HuH-7.5 (cell line): ENCODE measurements at places on chromosomes 2 and 18.

DNA sequence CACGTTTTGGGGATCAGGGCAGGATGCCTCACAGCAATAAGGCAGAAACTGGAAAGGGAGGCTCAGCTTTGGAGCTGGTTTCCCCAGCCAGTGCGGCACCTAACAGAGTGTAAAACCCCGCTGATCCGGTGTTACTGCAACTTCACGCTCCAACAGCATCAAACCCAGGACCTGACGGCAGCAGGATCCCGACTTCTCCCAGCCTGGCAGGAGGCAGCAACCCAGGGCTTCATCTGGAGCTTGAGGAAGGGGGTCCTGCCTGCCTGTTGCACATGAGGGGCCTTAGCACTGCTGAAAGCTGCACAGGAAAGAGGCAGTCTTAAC lies 209.8 kb downstream of the MGAT5 start:
- DNase-seq, result no peak

GRCh38 chr18:55038162-55038561 lies 78.9 kb upstream of the CCDC68 start:
- no peak for DNase-seq

DNA sequence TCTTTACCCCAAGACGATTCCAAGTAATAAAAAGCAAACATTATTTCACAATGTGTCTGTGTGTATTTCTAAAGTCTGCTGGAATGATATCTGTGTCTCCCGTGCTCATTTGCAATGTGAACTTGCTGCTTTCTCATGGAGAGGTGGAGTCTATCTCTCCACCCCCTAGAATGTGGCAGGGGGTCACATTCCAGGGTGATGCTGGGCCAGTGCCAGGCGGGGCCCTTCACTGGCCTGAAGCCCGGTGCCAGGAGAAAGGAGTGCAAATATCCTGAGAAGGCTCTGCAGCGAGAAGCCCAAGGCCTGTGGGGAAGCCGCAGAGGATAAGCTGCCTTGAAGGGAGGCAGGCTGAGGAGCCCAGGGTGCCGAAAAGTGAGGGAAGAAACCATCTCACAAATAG lies 26.8 kb upstream of the LDLRAD4 start:
- peak; percentile 53 for DNase-seq

- DNase-seq, result no peak
Measured at GRCh38 chr2:237147317-237147716, 61.6 kb downstream of the COPS8 start.

DNA sequence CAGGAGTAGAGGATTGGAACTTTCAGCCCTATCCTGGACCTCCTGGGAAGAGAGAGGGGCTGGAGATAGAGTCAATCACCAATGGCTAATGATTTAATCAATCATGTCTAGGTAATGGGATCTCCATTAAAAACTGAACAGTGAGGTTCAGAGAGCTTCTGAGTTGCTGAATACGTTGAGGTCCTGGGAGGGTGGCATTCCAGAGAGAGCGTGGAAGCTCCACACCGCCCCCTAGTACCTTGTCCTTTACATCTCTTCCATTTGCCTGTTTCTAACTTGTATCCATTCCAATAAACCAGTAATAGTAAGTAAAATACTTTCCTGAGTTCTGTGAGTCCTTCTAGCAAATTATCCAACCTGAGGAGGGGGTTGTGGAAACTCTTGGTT lies 101.7 kb downstream of the B3GNT2 start:
- DNase-seq, result no peak

DNA sequence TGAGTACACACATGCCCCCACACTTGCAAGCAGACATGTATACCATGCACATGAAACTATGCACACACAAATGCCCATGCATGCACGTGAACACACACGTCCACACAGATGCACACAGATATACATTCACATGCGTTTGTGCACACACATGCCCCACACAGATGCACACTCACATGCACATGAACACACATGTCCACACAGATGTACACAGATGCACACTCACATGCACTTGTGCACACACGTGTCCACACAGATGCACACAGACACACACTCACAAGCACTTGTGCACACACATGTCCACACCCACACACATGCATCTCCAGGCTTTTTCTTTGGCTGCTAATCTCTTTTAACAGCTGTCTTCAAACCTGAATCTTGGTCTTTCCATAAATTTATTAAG lies 31.1 kb downstream of the SNTG2 start:
- no peak for DNase-seq
